ENCODE measurements at places on chromosomes 5 and 9.

GRCh38 chr5:142110046-142110531, 1.5 kb downstream of the NDFIP1 start:
- no peak for DNase-seq

DNA sequence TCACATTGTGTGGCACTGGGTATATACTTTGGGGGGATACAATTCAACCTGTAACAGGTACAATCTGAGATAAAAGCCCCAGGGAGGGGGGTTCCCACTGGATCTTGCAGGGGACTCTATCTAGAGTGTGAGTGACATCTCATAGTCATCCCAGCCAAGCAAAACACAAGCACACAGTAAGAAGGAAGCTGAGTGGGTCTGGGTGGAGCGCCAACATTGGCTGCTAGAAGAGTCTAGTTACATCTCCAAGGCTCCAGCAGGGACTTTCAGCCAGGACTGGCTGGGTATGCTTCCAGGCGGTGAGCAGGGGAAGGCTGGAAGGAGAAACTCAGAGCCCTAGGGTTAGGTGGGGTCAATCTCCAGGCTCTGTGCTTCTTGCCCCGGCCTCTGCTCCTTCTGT, 53.0 kb downstream of the IL31RA start:
- DNase-seq: no peak

- no peak for DNase-seq
Observed at GRCh38 chr5:166961913-166962312, 1329.5 kb upstream of the WWC1 start.

- DNase-seq: peak; percentile 90
Observed at GRCh38 chr5:86968301-86968753, 299.4 kb upstream of the RASA1 start.

All from SK-MEL-5 (cell line).